ENCODE measurements at places on chromosomes 5 and 9.

DNA sequence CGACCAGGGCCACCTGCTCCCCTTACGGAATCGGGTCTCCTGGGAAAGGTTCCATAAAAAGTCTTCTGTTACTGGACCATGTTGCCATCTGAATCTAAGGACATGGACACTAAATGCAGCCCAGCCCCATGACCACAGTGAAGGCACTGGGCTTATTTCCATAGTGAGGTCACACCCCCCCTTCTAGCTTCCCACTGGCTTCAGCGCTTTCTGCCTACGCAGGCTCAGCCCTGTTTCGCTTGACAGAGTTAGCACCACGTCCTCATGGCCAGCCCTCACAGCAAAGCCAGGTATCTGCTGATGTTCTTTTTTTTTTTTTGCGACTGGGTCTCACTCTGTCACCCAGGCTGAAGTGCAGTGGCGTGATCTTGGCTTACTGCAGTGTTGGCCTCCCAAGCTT is 14.1 kb downstream of the UCK1 start:
- DNase-seq = no peak

GRCh38 chr5:169531631-169532030 is 51.9 kb upstream of the SPDL1 start:
- no peak for DNase-seq

DNA sequence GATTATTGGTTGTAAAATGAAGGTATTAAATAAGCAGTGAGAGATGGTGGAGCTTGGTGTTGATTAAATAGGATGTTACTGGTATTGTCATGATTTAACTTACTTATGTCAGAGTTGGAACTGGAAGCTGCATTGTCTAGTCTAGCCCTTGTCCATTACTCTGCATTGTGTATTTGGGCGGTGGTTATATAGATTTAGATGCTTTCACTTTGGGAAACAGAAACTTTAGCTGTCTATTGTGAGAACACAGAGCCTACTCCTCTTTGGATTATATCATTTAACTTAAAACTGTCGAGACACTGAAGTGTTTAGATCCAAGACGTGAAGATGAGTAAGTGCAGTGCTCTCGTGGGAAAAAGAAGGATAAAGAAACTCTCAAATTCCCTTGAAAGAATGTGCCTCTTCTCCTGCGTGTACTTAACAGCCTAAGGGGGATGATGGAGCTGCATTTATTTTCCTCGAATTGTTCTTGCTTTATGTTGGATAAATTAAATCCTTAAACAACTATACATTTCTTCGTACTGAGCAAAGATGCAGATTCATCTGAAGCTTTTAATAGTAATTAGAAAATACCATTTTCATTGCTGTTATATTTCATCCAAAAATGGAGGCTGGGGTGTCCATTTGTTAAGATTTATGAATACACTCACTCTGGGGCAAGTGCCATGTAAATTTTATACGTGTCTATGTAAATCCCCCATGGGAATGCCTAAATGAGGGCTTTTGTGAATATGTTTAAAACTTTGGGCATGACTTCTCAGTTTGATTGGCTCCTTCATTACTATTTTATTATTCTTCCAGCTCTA is 21.6 kb downstream of the FBXL7 start:
- no peak for DNase-seq

- DNase-seq = no peak
Observed at GRCh38 chr9:33044677-33045282, 19.7 kb downstream of the DNAJA1 start.

- no peak for DNase-seq
Observed at GRCh38 chr5:57776035-57776434, 293.4 kb upstream of the ACTBL2 start.

DNA sequence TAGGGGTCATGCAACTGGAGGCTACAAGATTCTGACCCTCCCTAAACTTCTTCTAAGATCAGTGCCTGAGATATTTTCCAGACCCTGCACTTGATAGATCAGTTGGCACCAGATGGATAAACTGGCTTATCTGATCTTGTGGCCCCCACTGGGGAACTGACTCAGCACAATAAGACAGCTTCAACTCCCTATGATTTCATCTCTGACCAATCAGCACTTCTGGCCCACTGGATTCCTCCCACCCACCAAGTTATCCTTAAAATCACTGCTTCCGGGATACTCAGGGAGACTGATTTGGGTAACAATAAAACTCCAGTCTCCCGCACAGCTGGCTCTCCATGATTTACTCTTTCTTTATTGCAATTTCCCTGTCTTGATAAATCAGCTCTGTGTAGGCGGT is 2180.4 kb upstream of the WWC1 start:
- no peak for DNase-seq

- no peak for DNase-seq
Observed at GRCh38 chr9:38622288-38622674, 1.9 kb upstream of the ANKRD18A start.

- DNase-seq = no peak
Observed at GRCh38 chr9:76459694-76460635, 983 bp downstream of the GCNT1 start.

GRCh38 chr5:1059884-1060263 is 51.3 kb downstream of the NKD2 start:
- no peak for DNase-seq

DNA sequence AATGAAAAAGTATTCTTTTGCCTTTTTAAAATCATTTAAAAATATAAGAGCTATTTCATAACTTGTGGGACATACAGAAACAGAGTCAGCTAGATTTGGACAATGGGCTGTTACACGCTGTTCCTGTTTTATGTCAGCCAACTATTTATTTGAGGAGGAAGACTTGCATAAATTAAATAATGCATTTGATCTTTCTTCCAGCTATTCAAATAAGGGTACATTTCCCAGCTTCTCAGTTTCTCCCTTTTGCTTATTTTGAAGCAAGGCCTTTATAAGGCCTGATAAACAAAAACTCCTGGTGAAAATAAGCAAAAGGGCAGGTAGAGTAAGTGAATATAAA is 6.5 kb downstream of the STOM start:
- DNase-seq = no peak

DNA sequence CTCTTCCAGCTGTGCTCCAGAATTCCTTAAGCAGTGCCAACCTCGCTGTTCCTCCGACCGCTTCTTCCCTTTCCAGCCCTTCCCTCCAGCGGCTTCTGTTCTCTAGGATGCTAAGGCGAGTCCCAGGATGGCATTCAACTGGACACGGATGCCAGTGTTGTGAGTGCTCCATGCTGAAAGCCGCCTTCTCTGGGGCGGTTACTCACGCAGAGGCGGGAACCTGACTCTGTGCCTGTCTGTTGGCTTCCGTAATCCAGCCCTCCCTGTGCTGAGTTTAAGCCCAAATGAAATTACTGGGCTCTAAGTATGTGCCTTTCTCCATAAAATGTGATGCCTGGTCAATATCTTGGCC is 20.2 kb downstream of the COL5A1 start:
- DNase-seq = no peak

DNA sequence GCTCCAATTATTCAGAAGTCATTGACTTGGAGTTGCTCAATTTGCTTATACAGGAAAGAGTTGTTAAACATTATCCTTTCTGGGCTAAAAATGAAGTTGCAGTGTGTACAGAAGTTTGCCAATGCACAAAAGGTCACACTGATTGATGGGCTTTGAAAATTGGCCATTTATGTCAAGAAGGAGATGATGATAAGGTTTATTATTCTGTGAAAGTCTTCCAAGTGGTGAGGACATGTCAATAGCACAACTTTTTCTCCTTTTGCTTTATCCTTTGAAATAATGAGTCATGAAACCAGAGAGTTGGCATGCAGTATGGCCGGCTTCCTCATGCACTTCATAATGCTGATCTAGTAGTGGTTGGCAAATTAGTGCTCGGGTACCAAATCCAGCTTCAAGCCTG is 848.5 kb upstream of the WWC1 start:
- no peak for DNase-seq

GRCh38 chr5:33679791-33680190 is 212.0 kb downstream of the ADAMTS12 start:
- DNase-seq = no peak

DNA sequence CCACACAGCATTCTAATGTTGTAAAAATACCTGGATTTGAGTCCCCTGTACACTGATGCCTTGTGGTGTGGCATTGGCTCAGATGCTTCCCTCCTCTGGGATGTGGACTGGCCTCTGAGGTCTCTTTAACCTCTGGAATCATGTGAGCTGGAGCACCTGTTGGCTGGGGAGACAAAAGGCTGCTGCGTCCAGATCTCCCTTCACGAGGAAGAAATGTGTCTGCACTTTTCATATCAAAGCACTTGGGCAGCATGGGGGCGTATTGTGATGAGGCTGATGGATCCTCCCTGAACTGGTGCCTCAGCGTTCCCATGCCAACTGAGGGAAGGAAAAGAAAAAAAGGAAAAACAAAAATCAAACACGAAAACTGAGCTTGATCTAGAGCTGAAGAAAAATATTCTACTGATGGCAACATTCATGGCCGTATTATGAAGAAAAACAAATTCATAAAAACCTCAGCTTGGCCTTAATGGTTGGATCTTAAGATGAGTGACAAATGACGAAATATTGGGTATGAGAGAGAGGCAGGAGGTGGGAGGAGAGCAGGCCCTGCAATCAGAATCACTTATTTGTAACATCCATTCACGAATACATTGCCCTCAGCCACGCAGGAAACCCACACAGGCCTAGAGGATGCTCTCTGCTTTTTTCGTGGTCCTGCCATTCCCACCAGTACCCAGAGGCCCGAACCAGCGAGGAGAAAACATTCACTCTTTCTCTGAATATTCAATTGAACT is 26.2 kb downstream of the GRIA1 start:
- DNase-seq = no peak

- DNase-seq = no peak
Observed at GRCh38 chr5:111820072-111820471, 63.1 kb upstream of the NREP start.

- no peak for DNase-seq
Observed at GRCh38 chr9:133769511-133770075, 31.4 kb upstream of the SARDH start.

GRCh38 chr9:114574438-114574837 is 13.1 kb upstream of the ATP6V1G1 start:
- no peak for DNase-seq

DNA sequence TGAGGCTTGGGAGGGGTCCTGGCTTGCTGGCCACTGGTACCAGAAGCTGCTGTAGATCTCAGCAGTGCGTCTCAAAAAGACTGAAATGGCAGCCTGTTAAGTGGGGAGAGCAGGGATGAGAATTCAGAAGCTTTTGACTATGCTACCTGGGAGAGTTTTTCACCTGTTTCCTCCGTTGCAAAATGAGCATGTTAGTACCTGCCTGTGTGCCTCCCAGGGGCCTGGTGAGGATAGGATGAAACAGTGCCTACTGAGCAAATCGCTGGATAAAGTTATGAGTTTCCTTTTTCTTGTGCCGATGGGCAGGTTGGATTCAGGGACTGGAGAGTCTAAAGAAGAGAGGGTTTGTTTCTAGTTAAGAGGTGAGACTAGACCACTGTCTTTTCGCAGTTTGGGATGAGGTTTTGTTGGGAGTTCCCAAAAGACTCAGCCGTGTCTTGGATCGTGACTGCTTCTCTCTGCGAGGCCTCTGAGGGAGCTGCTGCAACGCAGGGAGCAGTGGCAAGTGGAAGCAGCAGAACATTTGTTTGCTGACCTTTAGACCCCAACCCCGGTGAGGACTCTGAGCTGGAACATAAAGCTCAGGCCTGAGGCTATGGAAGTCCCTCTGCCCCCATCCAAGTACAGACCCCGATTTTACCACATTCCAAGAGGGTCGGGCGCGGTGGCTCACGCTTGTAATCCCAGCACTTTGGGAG is 1.4 kb downstream of the RALGPS1 start:
- no peak for DNase-seq

GRCh38 chr5:114243281-114243971 is 118.4 kb upstream of the KCNN2 start:
- no peak for DNase-seq

DNA sequence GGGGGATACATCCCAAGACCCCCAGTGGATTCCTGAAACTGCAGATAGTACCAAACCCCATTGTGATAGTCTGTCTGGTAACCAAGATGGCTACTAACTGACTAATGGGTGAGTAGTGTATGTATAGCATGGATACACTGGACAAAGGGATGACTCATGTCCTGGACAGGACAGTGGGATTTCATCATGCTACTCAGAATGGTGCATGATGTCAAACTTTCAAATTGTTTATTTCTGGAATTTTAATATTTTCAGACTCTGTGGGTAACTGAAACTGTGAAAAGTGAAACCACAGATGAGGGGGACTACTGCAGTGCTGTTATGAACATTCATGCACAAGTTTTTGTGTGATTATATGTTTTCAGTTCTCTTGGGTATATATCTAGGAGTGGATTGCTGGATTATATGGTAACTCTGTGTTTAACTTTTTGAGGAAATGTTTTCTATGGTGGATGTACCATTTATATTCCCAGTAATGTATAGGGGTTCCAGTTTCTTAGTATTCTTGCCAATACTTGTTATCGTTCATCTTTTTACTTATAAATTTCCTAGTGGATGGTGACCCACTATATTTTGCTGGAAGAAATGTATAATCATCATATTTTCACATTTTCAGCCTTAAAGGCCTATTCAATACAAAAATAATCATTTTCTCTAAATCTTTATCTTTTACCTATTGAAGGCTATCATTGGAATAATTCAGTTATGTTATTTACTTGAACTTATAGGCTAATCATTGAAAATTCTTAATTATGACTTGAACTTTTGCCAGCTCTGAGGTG is 140.9 kb downstream of the NR3C1 start:
- no peak for DNase-seq

DNA sequence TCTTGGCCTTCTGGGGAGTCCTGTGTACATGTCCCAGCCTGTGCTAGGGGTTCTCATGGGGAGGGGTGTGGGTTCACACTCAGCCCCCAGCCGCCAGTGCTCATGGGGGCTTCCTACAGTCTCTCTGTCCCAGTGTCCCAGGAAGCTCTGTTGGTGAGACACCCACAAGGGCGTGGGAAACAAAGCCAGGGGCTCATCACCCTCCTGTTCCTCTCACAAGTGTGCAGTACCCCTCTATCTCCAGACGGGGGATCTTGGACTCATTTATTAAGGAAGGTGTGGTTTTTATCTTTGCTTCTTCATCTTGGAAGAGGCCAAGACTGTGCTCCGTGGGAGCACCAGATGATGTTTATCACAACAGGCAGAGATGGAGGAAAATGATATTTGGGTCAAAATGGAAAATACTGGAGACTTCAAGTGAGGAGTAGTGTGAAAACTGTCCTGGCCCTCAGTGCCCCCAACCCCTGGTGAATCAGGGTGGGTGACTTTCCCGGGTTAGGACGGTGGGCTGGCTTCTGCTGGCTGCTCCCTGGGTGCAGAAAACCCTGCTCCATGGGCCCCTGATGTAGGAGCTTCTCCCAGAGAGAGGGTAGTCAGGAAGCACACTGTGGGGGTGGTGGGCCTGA is 15.2 kb downstream of the TMEM171 start:
- DNase-seq = no peak
